ENCODE measurements at places on chromosomes 6 and 20.

DNA sequence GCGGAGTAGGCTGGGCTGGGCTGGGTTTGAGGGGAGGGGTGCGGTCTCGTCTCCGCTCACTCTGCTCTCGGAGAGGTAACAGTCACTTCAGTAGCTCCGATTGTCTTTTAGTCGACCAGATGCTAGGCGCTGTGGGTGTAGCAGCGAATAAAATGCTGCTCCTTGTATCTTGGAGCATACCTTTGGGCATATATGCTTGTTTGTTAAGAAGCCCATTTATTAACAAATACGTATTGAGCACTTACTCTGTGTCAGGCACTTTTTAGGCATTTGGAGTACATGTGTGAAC, 545 bp downstream of the ACTR5 start:
- no peak for DNase-seq

DNA sequence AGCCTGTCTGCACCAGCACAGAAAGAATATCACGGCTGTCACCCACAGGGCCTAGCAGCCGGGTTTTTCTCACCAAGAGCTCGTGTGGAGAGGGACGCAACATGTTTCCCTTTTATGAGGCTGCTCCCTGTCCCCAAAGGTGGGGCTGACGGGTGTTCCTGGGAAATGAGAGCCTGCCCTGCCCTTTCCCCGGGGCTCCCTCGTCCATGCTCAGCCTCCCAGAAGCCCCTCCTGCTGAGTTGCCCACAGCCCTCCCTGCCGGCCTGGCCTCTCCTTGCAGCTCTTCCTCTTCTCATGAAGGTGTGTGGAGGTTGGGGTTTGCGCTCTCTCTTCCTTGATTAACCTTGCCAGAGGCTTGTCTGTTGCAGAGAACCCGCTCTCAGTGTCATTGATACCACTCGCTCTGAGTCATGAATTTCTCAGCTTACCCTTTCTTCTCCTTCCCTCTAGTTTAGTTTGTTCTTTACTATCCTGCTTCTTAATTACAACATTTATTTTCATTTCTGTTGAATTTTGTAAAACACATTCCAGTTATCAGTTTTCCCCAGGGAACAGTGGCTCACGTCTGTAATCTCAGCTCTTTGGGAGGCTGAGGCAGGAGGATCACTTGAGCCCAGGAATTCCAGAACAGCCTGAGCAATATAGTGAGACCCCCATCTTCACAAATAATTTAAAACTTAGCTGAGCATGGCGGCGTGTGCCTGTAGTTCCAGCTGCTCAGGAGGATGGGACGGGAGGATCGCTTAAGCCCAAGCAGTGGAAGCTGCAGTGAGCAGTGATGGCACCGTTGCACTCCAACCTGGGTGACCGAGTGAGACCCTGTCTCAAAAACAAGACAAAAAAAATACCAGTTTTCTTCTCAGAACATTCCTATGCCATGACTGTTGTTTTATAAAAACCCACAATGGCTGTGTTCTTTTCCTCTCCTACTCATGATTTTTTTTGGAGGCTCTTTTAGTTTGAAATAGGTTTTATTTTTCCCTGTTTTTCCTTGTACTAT, 103.8 kb downstream of the TMEM242 start:
- no peak for DNase-seq

GRCh38 chr6:158938811-158939254, 61.2 kb downstream of the RSPH3 start:
- no peak for DNase-seq

GRCh38 chr6:150910561-150910960, 45.1 kb downstream of the MTHFD1L start:
- no peak for DNase-seq
